ENCODE measurements at places on chromosomes 2 and 18.

DNA sequence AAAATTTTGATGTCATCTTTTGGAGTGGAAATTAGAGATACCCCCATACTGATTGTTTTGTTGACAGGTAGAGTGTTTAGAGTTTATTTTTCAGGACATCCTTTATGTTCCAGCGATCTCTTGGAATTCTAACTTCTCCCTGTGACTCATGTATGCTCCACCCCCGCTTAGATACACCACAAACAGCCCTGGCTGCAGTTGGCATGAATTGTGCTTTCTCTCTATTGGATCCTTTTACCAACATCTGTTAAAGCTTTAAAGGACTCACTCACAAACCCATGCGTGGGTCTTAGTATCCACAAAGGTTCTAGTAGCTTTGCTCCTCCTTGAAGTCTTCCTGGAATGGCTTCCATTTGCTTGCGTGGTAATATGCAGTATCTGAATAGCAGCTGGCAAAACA lies 409.5 kb upstream of the POU3F3 start:
- no peak for DNase-seq

DNA sequence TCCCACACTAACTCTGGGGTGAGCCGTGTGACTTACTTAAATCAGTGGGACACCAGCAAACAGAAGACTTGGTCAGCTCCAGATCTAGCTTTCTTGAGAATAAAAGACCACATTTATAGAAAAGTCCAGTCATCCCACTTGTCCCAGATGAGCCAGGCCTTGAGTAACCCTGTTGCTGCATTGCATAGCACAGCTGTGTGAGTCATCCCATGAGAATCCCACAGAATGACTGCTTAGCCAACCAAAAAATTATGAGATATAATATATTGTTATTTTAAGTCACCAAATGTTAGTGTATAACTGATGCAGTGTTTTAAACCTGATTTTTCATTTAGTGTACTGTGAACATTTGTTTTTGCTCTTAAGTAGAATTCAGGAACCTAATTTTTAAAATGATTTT lies 94.2 kb upstream of the FSHR start:
- no peak for DNase-seq

GRCh38 chr2:68911709-68912108 lies 40.5 kb upstream of the BMP10 start:
- DNase-seq = no peak

DNA sequence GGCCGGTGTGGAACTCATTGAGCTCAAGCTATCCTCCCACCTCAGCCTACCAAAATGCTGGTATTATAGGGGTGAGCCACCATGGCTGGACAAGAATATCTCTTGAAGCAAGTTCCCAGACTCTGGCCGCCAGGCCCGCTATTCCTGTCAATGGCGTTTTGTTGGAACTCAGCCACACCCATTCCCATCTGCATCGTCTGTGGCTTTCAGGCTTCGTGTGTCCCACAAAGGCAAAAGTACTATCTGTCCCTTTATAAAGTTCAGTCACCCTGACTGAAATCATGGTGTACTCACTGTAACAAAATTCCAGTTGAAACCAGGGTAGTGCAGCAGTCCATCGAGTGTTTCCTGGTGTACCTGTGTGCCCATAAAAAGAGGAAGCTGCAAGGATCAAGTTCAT lies 96.7 kb downstream of the SH3BP4 start:
- DNase-seq = no peak

DNA sequence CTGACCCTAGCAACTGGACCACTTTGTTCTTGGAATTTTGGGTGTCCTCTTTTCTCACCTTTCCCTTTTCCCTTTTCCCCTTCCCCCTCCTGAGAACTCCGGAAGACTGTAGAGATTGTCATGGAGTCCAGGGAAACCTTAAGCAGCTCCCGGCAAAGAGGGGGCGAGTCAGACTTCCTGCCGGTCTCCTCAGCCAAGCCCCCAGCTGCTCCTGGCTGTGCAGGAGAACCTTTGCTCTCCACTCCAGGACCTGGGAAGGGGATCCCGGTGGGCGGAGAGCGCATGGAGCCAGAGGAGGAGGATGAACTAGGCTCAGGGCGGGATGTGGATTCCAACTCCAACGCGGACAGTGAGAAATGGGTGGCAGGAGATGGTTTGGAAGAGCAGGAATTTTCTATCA lies 20.5 kb downstream of the SETBP1 start:
- no peak for DNase-seq

DNA sequence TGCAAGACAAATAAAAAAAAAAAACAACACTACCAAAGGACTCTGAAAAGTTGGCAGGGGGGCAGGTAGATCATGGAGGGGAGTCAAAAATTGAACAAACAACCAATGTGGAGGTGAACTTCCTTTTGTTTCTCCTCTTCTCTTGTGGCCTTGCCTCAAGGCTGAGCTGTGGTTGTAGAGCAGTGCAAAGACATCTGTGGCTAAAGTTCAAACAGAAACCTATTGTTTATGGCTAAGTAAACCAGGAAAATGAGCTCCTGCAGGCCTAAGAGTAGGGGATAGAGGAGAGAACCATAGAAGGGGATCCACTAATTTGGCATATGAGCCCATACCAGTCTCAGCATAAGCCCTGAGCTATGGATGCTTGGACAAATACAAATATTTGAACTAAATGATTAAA lies 40.2 kb upstream of the EGR4 start:
- no peak for DNase-seq
